Osteoblast (primary cell): ENCODE measurements at places on chromosomes 7 and 10. TPM values are rescaled to one million over a fixed set of nuclear protein-coding genes. Genes with fewer than 3 reads are reported as not detected.

Gene ADAP1
- total RNA-seq, result 0.59 and 2.2 TPM in 2 replicates

Gene EGR2
- 2.4 and 3.6 TPM in 2 replicates for total RNA-seq

Gene PPP1R17
- not detected in 2 replicates for total RNA-seq

Gene MASTL
- 10.1 and 13.0 TPM in 2 replicates for total RNA-seq

Gene PLEKHA1
- 17.4 and 19.7 TPM in 2 replicates for total RNA-seq

Gene HUS1
- total RNA-seq, result 17.1 and 19.9 TPM in 2 replicates

Gene COL26A1
- not detected in 2 replicates for total RNA-seq

Gene PTF1A
- total RNA-seq, result not detected in 2 replicates

Gene PLEKHS1
- under 0.01 TPM in 1 of 2 replicates, not detected in the other for total RNA-seq

Gene FRMPD2
- 0.59 TPM in 1 of 2 replicates, not detected in the other for total RNA-seq

Gene ATP5F1C
- 209 and 232 TPM in 2 replicates for total RNA-seq

Gene NPFFR1
- total RNA-seq, result not detected in 2 replicates

Gene CLCN1
- under 0.01 TPM in 2 replicates for total RNA-seq
